ENCODE measurements at places on chromosomes 2 and 18. TPM values are rescaled to one million over a fixed set of nuclear protein-coding genes. Genes with fewer than 3 reads are reported as not detected.

GRCh38 chr18:75244351-75245313, 34.0 kb downstream of the TSHZ1 start:
- DNase-seq = no peak

DNA sequence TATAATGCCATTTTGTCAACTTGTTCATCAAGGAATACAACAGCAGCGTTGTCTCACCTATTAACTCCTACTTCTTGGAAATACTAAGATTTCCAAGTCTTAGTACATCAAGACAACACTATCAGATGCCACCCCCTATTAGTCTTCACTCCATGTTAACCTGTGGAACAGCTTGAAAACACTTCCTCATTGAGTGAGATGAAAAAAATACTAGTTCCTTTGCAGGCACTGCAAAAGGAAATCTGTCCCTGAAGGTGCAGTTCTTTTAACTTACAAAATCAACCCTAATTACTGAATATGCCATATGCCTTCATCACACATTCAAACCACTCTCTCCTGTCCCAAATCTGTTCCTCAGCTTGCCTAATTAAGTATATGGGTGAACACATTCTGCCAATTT, 4.0 kb downstream of the CWC22 start:
- no peak for DNase-seq

DNA sequence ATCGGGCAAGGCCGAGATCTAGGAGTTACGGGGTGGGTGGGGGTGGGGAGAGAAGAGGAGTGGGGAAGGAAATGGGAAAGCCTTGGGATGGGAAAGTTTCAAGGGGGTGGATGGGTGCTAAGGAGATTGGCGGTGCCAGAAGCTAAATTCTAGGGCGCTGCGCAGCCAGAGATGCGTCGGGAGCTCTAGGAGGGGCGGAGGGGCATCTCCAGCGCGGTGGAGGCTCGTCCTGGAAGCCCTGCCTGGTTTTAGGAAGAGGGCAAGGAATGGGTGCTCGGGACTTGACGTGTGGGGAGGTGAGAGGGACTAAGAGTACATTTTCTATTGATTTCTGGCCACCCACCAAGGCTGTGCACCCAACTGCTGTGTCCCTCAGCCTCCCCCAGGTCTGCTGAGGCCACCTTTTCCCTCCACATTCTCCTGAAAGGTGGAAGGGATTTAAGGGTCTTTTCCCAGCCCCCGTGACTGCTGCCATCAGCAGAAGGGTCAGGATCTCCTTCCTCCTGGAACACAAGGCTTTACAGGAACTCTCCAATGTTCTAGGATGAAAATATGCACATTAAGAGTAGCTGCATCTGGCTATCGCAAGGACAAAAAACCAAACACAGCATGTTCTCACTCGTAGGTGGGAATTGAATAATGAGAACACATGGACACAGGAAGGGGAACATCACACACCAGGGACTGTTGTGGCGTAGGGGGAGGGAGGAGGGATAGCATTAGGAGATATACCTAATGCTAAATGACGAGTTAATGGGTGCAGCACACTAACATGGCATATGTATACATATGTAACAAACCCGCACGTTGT, 1.4 kb downstream of the C2orf72 start:
- no peak for DNase-seq

DNA sequence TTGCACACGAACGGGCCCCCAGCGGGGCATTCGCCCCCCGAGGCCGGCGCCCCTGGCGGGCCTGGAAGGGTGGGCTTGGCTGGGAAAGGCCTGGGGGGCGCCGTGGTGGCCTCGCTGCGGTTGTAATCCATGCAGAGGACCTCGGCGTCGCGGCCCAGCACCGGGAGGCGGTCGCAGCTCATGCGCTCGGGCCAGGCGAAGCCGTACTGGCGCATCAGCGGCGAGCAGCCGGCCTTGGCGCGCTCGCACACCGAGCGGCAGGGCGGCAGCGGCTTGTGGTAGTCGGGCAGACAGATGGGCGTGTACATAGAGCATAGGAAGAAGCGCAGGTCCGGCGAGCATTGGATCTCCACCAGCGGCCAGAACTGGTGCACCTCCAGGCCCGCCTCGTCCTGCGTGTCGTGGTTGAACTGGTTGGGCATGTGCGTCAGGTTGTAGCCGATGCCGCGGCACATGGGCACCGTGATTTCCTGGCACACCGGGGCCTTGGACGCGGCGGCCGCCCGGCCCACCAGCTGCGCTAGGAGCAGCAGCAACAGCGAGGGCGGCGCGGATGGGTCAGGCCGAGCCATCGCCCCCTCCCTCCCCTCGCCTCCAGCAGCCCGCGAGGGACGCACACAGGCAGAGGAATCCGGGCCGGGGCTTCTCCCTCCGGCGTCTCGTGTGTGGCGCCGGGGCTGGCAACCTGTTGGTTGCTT, 1.4 kb downstream of the FZD5 start:
- DNase-seq = peak; percentile 69

DNA sequence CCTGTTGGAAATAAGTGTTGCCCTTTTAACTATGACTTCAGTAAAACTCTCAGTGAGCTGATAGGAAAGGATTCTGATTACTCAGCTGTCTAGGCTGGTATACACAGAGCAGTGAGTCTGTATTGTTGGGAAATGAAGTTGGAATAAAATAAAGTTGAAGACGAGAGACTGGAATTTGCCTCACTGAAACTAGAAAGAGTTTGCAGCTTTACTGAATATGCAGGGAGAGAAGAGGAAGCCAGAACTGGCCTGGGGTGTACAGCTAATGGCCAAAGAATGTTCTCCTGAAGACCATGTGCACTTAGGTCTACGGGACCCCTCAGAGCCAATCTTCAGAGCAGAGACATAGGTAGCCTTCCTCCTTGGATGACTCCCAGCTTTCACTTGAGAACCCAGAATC, 26.5 kb downstream of the EIF4E2 start:
- no peak for DNase-seq

DNA sequence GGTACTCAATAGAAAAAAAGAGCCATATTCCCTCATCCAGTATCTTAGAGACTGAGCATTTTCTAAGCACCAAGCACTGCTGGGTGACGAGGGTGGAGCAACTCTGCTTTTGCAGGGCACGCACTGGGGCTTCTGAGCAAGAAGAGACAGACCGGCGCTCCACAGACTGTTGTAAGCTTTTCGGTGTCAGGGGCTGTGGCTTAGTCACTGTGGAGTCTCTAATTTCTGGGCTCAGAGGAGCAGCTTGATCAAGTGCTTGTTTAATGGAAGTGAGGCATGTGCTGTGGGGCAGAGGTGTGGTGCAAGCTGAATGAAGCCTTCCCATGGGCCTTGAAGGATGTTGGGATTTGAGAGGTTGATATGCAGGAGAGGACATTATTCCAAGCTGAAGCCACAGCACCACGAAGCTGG, 227.1 kb downstream of the MYCN start:
- no peak for DNase-seq

GRCh38 chr2:68110102-68110501, 47.3 kb upstream of the C1D start:
- no peak for DNase-seq

- DNase-seq = no peak
These were observed 173.1 kb upstream of the GYPC start for GRCh38 chr2:126482582-126483464.

- no peak for DNase-seq
These were observed 69.0 kb downstream of the GORASP2 start for GRCh38 chr2:170997893-170998597.

MYO3B gene
- not detected for polyA plus RNA-seq

CTIF gene
- polyA plus RNA-seq = 13.2 TPM

DNAJC27 gene
- 7.4 TPM for polyA plus RNA-seq

MDH1B gene
- 1.8 TPM for polyA plus RNA-seq

ITSN2 gene
- polyA plus RNA-seq = 22.3 TPM

IL1RL1 gene
- polyA plus RNA-seq = not detected

SCG2 gene
- polyA plus RNA-seq = not detected

EGR4 gene
- polyA plus RNA-seq = 0.31 TPM

IER3IP1 gene
- polyA plus RNA-seq = 32.1 TPM
